ENCODE measurements at places on chromosomes 11 and 22. TPM values are rescaled to one million over a fixed set of nuclear protein-coding genes. Genes with fewer than 3 reads are reported as not detected.
A peak's percentile ranks its signal among the peaks of the same experiment; 100 is the strongest.

DNA sequence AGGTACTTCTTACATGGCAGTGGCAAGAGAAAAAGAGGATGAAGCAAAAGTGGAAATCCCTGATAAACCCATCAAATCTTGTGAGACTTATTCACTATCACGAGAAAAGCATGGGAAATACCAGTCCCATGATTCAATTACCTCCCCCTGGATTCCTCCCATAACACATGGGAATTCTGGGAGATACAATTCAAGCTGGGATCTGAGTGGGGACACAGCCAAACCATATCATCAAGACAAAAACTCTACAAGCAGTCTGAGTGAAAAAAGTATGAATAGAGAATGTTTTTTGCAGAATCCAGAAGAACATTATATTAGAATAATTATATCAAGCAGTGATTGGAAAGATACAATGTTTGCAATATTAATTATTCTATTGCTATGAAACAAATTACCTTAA, 893.7 kb downstream of the FAM181B start:
- peak; percentile 32 for DNase-seq

FADS2 gene
- 129 TPM for polyA plus RNA-seq

SCGB2A2 gene
- polyA plus RNA-seq: not detected

DNA sequence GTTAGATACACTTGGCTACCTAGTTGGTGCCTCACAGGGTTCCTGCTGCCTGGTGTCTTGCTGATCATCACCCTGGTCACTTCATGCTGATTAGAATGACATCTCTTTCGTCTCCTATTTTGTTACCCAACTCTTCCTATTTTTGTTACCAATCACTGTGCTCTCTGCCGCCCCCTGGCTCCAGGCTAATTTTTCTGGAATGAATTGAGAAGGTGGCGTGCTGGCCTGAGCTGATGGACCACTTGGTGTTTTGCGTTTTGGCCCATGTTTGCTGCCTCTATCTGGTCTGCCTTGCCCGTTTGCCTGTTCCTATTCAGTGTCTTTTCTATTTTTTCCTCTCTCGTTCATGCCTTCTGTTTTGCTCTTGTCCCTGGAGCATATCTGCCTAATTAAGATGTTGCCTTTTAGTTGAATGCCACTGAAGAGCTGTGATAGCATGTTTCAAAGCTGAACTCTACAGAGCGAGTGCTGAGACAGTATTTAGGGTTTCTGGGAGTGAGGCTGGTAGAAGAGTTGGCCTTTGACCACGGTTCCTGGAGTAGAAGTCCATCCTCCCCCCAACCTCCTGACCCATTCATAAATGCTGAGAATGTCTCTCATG, 5.9 kb upstream of the ATF4 start:
- DNase-seq: peak; percentile 58

IFITM1 gene
- 154 TPM for polyA plus RNA-seq

GRCh38 chr11:94024547-94024946, 3.4 kb downstream of the HEPHL1 start:
- DNase-seq: no peak

IGSF9B gene
- polyA plus RNA-seq: 1.7 TPM

DNA sequence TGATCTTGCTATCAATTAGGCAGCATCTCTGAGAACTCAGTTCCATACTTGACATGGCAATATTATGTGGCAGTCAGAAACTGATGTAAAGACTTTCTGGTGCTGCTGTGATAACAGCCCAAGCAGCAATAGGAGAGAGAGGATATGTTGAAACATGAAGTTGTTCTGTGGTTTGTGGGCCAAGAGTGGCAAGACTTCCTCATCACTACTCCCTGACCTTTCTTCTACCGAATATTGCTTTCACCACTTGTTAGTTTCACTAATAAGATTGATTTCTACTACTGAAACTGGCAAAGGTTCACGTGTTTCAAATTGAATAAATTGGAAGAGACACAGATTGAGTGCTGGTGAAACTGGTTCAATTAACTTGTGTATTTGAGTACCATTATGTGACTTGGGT, 852.6 kb upstream of the RAG2 start:
- peak; percentile 33 for DNase-seq

DNA sequence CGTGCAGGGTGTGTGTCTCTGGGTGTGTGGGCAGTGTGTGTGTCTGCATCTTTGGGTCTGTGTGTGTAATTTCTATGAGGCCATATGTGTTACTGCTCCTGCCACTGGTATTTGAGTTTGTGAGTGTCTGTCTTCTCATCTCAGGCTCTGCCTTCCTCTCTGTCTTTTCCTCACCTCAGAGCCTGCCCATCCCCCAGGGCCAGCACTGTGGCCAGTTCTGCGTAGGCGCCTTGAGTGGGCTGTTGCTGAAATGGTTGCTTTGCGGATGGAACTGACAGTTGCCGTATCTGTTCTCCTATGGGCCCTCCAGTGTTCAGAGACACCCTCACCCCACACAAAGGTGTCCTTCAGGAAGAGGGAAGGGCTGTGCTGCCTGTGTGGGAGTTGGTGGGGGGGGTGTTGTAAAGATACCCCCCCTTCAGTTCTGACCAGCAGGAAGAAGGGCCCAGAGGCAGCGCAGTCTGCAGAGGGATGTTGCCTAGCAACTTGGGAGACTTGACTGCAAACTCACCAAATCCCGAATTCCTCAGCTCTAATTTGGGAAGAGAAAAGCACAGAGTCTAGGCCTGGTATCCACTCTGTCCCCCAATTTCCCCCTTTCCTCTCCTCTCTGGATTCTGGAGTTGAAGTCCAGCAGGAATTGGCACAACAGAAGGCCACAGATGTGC, 2.0 kb upstream of the NRGN start:
- DNase-seq: no peak

- no peak for DNase-seq
Observed at GRCh38 chr22:16721961-16722360, 103.2 kb downstream of the XKR3 start.

RIMBP3C gene
- 0.32 TPM for polyA plus RNA-seq

DNA sequence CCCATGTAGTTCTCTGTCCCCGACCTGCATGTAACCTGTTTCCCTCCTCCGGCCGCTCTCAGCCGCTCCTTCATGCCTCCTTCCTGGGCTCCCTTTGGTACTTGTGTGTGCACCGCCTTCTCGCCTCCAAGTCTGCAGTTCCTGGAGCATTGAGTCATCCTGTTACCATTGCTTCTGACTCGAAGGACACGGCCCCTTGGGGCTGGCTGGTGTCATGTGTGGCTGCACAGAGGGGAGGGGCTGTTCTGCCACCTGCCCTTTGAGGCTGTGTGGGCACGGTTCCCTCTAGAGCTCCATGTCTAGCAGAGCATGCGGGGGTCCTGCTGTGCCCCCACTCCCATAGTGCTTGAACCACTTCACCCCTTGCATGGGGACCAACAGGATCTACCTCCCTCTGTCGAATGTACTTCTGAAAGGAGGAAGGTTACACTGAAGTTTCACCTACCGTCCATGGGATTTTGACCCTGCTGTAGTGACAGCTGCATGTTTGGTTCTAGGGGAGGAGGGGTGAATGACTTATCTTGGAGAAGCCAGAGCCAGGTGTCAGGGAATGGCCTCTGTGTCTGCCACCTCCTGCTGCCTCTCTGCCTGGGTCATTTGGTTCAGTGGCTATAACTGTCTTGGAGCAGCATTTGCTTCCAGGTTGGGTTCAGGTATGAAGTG, 39.6 kb downstream of the BCR start:
- DNase-seq: peak; percentile 34

DNA sequence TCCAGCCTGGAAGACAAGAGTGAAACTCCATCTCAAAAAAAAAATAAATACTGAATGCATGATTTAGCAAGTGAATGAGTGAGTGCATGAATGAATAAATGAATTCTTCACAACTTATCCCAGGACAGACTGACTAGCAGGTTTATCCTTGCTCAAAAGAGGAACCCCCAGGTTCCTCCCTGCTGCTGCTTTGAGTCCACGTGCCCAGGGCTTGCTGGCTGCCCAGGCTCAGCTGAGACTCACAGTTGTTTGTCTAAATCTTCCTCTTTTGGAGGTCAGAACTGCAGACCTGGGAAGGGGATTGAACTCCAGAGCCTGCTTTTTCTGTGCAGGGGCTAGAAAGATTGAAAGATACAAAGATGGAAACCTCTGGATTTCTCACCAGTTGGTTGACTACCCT, 117.4 kb upstream of the TMEM45B start:
- DNase-seq: no peak

ZNF280A gene
- not detected for polyA plus RNA-seq

GRCh38 chr22:43698403-43698802, 113.7 kb downstream of the EFCAB6 start:
- no peak for DNase-seq

DNA sequence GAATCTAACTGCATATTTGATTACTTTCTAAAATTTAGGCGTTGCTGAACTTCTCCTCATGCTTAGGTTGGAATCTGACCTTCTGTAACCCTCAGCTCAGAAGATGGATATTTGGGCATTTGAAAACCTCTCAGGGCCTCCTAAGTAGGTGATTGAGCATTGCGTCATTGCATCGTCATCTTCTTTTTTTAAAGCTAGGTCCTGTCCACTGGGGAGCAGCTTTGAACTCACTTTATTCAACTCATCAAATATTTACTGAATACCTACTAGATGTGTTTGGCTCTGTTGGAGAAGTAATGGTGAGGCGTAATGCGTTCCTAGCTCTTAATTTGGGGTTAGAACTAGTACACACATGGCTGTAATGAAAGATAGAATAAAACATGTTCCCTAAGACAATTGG, 56.8 kb downstream of the ZBTB16 start:
- DNase-seq: no peak
